ENCODE measurements at places on chromosomes 2 and 18.

- no peak for DNase-seq
Observed at GRCh38 chr2:181395851-181396250, 61.3 kb upstream of the ITGA4 start.

DNA sequence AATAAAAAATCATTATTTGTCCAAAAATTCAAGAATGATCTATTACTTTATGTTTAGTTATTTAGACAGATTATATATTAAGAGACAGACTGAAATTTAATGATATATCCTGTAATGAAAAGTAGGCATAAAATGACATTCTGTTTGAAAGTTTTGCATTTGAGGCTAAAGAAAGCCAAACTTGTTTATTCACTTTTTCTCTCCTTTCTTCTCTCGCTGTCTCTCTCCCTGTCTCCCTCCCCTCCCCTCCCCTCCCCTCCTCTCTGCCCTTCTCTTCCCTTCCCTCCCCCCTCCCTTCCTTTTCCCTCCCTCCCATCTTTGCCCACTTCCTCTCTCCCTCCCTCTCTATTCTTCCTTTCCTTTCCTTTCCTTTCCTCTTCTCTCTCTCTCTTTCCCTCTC is 270.6 kb downstream of the MYT1L start:
- no peak for DNase-seq

- DNase-seq, result no peak
Observed at GRCh38 chr2:14626873-14627272, 5.6 kb upstream of the LRATD1 start.

DNA sequence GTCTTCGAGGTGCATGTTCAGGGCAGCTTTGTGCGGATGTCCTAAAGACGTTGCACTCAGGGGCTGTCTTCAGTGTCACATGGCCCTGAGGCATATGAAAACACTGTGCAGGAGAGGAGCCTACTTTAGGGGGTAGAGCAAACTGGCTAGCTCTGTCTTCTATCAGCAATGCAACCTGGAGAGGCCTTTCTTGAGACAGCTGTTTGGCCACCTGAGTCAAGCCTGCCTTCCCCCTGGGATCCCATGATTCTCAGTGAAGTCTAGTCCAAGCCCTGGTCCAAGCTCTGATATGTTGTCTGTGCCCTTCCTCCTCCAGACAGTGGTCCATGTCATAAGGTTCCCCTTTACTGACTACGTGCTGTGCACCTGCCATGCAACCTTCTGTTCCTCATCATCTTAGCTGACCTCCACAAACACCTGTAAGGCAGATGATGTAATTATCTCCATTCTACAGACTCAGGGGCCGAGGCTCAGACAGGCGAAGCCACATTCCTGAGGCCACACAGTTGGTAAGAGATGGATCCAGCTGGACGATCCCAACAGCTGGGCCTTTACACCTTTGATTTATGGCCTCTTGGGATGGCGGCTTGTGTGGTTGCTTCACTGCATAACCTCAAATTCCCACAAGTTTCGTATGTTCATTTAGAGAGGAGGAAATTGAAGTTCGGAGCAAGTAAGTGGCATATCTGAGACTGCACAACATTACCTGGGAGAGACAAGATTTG is 109.9 kb downstream of the COPS8 start:
- no peak for DNase-seq

- no peak for DNase-seq
Observed at GRCh38 chr2:217262911-217263310, 403.0 kb upstream of the TNP1 start.

DNA sequence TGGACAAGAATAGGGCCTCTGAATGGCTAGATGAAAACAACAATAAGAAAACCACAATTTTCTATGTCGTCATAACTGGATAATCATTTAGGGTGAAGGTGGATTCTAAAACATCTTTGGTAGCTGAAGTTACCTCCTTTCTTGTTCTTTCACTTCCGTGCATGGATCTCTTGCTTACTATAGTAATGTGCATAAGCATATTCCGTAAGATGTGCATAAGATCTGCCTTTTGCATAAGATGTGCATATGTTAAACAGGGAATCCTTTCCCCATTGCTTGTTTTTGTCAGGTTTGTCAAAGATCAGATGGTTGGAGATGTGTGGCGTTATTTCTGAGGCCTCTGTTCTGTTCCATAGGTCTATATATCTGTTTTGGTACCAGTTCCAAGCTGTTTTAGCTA is 353.6 kb downstream of the MTX2 start:
- DNase-seq, result no peak

- DNase-seq, result no peak
Observed at GRCh38 chr2:5215989-5216607, 476.1 kb upstream of the SOX11 start.

GRCh38 chr2:18788592-18788991 is 199.2 kb upstream of the NT5C1B start:
- no peak for DNase-seq

GRCh38 chr2:239954166-239955086 is 70.7 kb downstream of the NDUFA10 start:
- no peak for DNase-seq

DNA sequence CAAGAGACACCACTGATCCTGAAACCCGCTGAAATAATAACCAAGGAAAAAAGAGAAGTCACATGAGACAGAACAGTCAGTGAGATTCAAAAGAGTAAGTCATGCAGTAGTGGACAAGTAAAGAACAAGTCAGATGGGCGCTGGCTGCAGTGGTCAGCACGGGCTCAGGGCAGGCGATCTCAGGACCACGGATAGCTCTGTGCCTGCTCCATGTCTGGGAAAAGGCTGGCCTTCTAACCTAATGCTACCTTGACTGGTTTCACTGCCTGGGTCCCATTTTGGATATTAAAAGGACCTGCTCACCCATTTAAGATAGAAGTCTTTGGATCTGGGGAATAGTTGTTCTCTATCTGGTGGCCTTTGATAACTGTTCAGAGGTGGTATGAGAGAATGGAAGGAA is 61.7 kb upstream of the LCLAT1 start:
- no peak for DNase-seq

GRCh38 chr2:45897842-45898241 is 246.4 kb downstream of the PRKCE start:
- no peak for DNase-seq

- no peak for DNase-seq
Observed at GRCh38 chr2:217853301-217853881, 149.4 kb downstream of the TNS1 start.

DNA sequence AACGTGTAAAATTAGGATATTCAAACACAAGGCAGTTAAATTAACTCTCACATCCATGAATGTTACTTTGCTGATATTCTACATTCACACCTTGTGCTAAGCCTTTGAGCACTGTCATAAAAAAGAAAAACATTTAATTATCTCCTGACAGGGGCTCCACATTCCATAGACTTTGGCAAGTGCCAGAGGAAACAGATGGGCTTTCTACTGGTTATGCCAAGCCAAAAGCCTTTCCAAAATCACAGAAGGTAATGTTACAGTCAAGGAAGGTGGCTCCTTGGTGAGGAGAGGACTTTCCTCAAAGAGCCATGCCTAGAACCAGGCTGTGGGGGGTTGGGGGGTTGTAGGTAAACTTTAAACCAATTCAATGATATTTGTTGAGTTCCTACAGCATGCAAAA is 12.4 kb downstream of the MYO5B start:
- DNase-seq, result no peak

- peak; percentile 71 for DNase-seq
Observed at GRCh38 chr2:1868683-1869141, 124.4 kb upstream of the PXDN start.

- DNase-seq, result no peak
Observed at GRCh38 chr2:214127571-214127970, 283.3 kb upstream of the VWC2L start.

DNA sequence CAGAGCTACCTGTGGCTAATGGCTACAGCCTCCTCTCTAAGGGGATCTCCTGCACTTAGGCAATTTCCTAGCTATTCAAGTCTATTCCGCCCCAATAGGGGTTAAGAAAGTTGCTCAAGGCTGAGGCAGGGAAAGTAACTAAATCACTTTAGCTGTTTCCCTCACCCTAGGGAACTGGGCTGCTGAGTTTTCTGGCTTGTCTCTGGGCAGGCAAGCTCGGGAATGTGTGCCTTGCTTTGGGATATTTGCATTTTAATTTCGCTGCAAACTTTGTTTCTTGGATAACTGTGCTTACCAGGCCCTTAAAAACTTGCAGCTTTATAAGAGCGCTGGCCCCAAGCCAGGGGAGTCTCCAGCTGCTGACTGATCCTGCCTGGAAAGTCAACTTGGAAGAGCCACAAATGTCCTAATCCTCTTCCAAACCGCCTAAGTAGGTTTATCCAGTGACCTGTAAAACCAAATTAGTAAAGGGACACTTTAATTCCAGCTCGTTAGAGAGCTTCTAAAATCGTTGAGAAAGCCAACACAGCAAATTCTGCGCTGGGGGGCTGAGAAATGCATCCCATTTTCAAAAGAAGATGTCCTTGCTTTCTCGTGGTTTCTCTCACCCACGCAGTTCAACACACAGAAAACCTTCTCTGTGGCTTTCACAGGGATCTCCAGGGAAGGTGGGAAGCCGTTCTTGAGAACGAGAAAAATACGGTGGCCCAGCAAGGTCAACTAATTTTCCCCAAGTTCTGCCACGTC is 59.5 kb upstream of the SP3 start:
- DNase-seq, result no peak

DNA sequence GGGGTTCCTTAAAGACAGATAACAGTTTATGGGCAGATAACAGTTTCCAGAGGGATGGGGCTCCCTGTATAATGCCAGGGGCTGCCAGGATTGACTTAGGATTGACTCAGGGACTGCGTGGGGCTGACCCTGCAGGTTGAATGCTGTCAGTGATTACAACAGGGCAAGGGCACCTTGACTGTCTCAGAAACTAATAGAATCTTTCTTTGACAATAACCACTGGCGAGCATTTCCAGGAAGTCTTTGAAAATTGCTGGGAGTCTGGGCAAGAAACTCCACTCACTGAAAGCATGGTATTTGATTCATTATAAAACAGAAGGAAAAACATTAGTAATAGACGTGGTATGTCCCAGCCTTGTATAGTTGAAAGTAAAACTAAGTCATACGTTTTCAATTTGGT is 101.0 kb downstream of the GPD2 start:
- DNase-seq, result no peak

GRCh38 chr2:69213201-69213600 is 173.8 kb downstream of the GFPT1 start:
- DNase-seq, result no peak

GRCh38 chr2:80545420-80546210 is 241.1 kb upstream of the LRRTM1 start:
- DNase-seq, result no peak

GRCh38 chr2:100781523-100782379 is 38.2 kb upstream of the NPAS2 start:
- no peak for DNase-seq

GRCh38 chr2:222738809-222739208 is 67.4 kb downstream of the MOGAT1 start:
- DNase-seq, result no peak

- no peak for DNase-seq
Observed at GRCh38 chr2:151669585-151670081, 64.6 kb downstream of the NEB start.

GRCh38 chr2:178194600-178195389 is 483 bp downstream of the OSBPL6 start:
- DNase-seq, result no peak

DNA sequence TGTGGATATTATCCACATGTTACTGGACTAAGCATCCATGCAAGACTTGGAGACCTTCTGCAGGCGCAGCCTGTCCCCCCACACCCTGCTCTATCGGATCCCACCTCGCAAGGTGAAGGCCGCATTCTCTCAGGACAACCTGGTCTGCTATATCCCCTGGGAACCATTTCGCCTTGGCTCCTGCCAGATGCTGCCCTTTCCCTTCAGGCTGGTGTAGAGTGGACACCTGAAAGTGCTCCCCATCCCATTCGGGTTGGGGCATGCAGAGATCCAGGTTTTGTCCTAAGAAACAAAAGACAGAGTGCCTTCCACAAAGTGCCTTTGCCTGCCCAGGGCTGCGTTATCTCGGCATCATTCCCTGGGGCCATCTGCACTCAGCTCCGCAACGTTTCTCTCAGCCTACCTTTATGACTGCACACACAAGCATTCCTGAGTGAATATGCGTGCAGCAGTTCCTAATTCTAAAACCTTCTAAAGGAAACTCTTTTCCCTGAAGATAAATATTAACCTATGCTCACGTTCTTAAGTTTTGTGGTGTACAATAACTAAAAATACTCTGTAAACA is 20.5 kb downstream of the FHL2 start:
- DNase-seq, result no peak

GRCh38 chr2:170411660-170412059 is 233.7 kb downstream of the MYO3B start:
- no peak for DNase-seq

DNA sequence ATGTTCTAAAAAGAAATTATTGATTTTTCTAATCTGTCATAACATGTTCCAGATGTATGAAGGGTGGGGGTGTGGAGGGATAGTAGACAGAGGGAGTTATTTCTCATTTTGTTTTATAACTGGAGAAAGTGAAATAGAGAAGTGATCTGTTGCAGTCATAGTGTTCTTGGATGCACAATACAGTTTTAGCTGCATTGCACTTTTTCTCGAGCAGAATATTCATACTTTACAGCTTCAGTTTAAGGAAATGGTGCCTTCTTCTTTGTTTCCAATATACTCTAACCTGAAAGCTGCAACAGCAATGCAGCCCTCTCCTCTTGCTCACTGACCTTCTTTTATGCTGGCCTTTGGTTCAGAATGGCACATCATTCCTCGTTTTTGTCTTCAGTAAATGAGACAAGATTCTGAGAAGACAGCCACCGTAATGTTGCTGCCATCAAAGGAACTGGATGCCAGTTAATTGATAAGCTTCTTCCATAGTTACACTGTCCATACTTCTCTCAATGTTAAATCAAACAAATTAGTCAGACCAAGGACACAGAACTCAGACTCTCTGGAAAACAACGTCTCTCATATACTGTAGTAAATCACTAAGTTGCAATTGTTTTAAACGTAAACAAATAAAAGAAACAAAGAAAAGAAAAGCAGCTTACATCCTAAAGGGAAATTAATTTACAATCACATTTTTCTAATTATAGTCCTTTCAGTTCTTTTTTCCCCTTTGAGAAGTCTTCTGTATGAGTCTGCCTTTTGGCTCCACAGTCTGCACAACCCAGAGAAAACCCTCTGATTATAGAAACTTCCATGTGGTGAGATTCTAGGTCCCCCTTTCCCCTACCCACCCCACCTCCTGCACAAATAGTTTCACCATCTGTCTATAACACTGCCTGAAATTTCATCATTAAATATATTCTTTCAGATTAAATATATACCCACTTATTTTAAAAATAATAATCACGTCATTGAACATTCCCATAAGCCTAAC is 97.4 kb upstream of the UGP2 start:
- no peak for DNase-seq

DNA sequence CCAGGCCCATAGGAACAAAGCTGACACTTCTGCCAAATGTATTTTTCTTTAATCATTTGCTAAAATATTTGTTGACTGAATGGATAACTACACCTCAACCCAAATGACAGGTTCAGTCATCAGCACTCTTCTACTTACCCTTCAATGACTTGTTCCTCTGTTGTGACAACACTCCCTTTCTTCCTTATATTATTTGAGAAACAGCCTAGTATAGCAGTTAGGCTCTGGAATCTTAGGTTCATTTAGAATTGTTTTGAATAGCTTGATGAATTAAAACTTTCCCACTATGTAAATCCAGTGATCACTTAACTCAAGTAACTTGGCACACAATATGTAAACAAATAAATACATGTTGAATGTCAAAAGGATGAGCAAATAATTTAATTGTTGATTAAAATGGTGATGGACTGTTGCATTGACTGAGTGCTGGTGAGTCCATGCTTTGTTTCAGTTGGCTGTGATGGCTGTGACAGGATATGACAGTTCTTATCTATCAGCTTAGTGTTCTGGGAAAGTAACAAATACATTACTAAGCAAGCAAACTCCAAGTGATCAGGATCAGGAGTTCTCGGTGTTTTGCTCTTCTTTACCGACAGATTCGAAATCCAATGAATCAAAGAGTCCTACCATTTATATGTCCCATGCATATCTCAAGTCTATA is 2.8 kb upstream of the MOGAT1 start:
- DNase-seq, result no peak

All from NCI-H1436 (cell line).